ENCODE measurements at places on chromosomes 13 and 19. TPM values are rescaled to one million over a fixed set of nuclear protein-coding genes. Genes with fewer than 3 reads are reported as not detected.

CEACAM20 gene
- not detected for polyA plus RNA-seq

METTL21C gene
- polyA plus RNA-seq: not detected

ZNF491 gene
- 2.1 TPM for polyA plus RNA-seq

ALKBH6 gene
- 21.2 TPM for polyA plus RNA-seq

LGALS7 gene
- polyA plus RNA-seq: not detected

- no peak for DNase-seq
Measured at GRCh38 chr13:30774214-30774730, 38.9 kb downstream of the ALOX5AP start.

- no peak for DNase-seq
Measured at GRCh38 chr13:46038296-46038695, 14.2 kb downstream of the ZC3H13 start.

DNA sequence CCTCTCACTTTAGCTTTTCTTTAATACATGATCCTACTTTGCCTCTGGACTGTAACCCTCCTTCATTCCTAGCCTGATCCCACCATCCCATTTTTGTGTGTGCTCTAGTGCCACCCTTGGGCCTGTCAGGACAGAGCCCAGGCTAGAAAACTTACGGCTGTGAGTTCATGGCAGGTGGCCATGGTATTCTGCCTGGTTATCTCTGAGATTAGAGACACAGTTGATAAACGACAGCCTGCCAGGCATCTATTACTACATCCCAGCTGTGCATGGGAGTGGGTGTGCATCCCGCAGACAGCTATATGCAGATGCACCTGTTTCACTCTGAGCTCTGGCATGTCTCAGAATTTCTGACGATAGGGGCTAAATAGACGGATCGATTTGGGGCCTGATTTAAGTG, 110.9 kb downstream of the HS6ST3 start:
- DNase-seq: no peak

DNA sequence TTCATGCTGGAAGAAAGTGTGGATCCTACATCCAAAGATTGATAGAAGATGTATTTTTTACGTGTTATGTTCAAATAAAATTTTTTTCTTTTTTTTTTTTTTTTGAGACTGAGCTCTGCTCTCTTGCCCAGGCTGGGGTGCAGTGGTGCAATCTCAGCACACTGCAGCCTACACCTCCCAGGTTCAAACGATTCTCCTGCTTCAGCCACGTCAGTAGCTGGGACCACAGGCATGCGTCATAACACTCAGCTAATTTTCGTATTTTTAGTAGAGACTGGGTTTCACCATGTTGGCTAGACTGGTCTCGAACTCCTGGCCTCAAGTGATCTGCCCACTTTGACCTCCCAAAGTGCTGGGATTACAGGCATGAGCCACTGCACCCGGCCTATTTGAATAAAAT, 65.7 kb downstream of the KLF12 start:
- DNase-seq: no peak

GRCh38 chr13:20728579-20729311, 25.2 kb downstream of the IL17D start:
- no peak for DNase-seq

DNA sequence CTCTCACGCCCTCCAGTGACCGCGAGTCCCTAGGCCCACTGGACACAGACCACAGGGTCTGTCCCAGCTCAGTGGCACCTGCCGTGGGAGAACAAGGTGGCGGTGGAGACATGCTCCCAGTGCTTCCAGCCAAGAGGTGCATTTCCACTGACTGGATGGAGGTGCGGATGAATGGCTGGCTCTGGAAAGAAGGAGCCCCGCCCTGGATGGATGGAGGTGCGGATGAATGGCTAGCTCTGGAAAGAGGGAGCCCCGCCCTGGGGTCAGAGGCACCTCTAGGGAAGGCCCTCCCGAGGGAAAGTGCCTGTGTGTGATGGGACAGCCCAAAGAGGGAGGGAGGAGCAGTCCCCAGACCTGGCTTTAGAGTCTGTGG, 32.0 kb downstream of the NAXD start:
- DNase-seq: no peak

DNA sequence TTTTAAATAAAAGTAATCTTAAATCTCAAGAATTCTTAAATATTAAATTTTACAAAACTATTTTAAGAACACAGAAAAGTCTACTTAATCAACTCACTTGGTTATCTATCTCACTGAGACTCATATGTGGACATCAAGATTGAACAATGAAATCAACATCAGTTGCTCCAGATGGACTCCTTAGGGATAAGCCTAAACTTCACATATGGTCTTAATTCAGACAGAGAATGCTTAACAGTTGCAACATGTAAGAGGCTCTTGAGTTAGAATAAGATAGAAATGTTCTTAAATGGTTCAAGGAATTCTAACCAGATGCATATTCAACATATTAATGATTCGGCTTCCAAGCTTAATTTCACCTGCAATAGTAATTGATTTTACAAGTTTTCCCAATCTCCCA, 1730.9 kb downstream of the PCDH9 start:
- DNase-seq: no peak

DNA sequence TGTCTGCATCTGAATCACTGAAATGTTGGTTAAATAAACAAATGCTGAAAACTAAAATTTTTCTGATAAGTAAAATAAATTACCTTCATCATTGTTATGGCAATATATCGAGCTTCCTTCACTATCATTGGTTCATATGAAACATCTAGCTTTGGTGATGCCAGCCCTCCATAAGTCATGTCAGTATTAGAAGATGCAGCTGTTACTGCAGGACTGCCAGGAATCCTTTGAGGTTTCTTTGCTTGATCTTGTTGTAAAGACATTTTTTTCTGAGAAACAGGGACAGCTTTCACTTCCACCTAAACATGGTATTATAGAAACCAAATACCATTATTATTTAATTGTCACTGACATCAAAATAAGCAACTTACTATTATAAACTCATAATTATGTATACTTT, 123.7 kb upstream of the FBXL3 start:
- no peak for DNase-seq

DNA sequence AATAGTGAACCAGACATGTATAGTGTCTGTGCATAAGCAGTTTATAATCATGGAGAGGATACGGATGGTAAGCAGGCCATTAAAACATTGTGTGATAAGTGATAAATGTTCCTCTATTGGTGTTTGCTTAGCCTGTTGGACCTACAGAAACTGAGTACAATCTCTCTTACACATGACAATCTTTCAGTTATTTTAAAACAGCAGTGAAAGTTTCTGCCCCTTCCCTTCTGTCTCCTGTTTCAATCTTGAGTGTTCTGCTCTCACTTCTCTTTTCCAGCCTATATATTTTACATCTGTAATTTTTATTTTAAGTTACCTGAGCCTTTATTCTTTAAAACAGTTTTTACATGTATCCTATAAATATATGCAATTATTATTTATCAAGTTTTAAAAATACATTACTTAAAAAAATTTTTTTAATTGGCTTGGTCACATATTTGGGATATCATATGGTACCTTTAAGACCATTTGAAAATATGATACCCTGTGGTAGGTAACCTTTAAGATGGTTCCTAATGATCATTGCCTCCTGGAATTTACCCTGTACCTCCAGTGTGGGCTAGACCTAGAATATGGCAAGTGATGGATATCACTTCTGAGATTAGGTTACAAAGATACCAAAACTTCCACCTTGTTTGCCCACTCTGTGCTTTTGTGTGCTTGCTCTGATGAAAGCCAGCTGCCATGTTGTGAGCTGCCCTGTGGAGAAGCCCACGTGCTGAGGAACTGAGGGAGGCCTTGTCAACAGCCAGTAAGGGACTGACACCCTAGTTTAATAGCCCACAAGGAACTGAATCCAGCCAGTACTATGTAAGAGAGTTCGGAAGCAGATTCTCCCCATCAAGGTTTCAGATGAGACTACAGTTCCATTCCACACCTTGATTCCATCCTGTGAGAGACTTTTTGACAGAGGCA, 99.3 kb downstream of the DHRS12 start:
- DNase-seq: no peak

- DNase-seq: no peak
Measured at GRCh38 chr19:54795758-54796157, 7.7 kb upstream of the KIR2DL4 start.

- DNase-seq: no peak
Measured at GRCh38 chr13:87302034-87302433, 369.1 kb upstream of the SLITRK5 start.

DNA sequence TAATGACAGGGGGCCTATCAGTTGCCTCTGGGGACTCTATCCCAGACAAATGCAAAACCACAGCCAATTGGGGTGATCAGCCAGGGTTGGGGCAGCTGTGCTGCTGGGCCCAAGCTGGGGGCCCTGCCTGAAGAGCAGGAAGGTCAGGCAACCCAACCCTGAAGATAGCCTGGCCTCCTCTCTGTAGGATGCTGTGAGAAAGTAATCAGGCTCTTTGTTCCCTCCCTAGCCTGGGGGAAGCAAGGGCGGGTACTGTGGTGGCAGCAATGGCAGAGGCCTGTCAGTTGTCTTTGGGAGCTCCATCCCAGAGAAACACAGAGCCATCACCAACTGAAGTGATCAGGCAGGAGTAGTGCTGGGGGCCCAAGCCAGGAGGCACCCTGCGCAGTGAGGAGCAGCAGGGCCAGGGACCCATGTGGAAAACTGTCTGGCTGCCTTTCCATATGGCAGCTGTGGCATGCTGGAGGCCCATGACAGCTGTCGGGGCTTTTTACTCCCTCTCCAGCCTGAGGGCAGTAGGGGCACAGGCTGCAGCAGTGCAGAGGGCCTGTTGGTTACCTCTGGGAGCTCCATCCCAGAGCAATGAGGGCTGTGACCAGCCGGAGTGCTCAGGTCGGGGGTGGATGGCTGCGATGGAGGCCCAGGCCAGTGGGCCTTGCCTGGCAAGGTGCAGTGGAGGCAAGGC, 73.6 kb upstream of the ATP12A start:
- no peak for DNase-seq

GRCh38 chr19:46205183-46205984, 24.2 kb upstream of the IGFL1 start:
- DNase-seq: no peak

GRCh38 chr19:6577476-6578125, 13.3 kb downstream of the CD70 start:
- DNase-seq: no peak

Measured in AG04450 (cell line).